ENCODE measurements at places on chromosomes 12 and 14.

GRCh38 chr14:49303946-49304516, 282.1 kb downstream of the RPS29 start:
- no peak for DNase-seq

- DNase-seq = no peak
Observed at GRCh38 chr14:58701604-58702003, 63.8 kb downstream of the DACT1 start.

GRCh38 chr12:44375694-44376093, 500.4 kb downstream of the NELL2 start:
- no peak for DNase-seq

GRCh38 chr14:104546591-104547309, 32.8 kb upstream of the C14orf180 start:
- DNase-seq = no peak

DNA sequence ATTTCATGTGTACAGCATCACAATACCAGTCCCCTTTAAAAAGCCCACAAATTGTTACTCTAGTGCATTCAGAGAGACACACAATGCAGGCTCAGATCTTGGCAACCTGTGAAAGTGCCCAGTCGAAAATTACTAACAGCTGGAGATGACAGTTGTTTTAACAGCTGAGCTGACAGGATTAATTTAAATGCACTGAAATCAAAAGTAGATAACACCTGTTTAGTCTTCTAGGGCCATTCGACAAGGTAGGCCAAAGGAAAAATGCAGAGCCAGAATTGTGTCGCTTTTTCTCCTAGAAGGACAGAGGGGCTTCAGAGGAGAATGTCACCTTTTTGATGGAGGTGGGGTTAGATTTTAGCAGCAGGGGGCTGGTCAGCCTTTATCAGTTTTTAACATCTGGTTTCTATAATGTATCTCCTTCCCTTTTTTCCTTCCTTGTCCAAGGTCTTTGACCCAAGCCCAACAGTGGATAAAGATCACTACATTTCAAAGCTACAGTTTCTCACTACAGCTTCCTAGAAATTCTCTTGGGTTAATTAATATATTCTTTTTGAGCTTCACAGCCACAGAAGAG, 139.1 kb downstream of the SOX5 start:
- no peak for DNase-seq

GRCh38 chr12:120408771-120409170, 29.1 kb upstream of the COX6A1 start:
- DNase-seq = no peak

DNA sequence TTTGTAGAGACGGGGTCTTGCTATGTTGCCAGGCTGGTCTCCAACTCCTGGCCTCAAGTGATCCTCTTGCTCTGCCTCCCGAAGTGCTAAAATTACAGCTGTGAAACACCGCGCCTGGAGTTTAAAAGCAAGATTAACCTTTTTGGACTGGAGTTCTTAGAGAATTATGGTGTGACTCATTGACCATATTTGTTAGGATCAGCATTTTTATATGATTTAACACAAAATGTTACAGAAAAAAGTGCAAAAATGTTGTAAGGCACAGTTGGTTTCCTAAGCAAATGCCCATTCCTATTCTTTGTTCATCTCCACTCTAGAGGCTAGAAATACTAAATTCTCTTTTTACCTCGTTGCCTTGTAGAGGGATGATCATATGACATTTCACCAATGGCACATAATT, 27.6 kb downstream of the SLC35E3 start:
- DNase-seq = no peak

GRCh38 chr14:56125772-56126636, 7.8 kb downstream of the PELI2 start:
- no peak for DNase-seq

DNA sequence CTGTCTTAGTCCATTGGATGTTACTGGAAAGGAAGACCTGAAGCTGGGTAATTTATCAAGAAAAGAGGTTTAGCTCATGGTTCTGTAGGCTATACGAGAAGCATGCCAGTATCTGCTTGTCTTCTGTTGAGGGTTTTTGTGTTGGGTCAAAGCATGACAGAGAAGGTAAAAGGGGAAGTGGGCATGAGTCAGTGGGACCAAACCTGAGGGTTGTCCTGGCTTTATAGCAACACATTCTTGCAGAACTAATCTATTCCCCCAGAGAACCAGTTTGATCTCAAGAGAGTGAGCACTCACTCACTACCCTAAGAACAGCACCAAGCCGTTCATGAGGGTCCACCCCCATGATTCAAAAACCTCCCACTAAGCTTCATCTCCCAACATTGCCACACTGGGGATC, 19.0 kb upstream of the KRAS start:
- DNase-seq = no peak

DNA sequence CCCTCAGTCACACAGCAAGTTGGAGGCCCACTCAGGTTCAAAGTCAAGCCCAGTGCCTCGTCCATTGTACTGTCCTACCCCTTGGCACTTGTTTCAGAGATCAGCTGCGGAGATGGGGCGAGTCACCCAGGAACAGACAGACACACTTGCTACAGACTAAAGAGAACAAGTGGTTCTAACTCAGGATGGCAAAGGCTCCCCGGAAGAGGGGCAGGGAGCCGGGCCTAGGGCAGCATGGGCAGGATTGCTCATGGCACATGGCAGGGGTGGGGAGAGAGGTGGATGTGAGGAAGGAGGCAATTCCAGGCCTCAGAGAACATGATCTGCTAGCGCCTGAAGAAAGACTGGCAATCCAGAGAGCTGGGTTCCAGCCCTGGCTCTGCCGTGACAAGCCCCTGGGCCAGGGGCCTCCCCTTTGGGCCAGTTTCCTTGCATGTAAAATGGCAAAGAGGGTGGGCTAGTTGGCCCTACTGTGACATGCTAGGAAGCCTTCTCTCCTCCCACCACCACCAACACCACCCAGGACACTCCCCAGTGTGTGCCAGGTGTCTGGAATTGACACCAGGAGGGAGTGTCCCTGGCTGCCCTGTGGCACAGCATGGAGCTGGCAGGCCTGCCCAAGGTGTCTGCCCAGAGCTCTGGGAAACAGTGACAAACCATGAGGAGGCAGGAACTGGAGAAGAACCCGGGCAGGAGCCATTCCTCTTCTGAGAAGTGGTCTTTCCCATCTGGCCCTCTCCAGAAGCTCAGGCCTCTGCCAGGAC, 24.0 kb upstream of the IRF2BPL start:
- no peak for DNase-seq

DNA sequence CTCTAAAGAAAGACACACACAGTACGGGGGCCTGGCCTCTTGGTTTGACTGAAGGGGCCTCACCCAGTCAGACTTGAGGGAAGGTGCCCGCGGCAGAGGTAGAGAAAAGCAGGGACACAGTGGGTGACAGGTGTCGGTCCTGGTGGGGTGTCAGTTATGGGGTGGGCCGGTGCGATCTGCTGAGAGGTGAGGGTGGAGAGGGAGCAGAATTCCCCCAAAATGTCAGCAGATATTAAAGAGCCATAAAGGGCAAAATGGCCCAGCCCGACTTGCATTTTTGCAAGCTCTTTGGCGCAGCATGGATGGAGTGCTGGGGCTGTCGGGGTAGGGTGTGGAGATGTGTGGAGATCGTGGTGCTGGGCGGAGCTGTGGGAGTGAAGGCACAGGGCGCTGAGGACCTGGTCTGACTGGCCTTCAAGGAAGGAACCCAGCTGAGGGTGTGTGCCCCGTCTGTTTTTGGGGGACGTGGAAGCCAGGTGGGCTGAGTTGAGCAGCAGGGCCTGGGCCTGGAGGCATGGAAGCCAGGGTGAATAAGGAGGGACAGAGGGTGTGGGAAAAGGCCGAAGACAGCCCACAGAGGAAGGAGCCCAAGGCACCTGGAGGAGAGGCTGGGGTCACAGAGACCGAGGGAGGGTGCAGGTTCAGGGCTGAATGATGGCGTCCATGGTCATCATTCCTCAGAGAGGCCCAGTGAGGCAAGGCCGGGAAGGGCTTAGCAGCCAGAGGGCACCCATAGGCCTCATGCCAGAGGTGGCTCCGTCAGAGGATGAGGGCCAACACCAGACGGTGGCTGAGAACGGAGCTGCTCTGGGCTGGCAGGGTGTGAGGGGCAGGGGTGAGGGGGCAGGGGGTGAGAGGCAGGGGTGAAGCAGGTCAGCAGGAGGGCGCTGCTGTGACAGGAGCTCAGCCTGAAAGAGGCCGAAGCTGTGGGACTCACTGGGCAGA, 48.2 kb upstream of the DYNC1H1 start:
- no peak for DNase-seq

- DNase-seq = no peak
Observed at GRCh38 chr12:26520109-26520508, 312.9 kb downstream of the ITPR2 start.

- no peak for DNase-seq
Observed at GRCh38 chr12:131147894-131148293, 194.2 kb downstream of the ADGRD1 start.

DNA sequence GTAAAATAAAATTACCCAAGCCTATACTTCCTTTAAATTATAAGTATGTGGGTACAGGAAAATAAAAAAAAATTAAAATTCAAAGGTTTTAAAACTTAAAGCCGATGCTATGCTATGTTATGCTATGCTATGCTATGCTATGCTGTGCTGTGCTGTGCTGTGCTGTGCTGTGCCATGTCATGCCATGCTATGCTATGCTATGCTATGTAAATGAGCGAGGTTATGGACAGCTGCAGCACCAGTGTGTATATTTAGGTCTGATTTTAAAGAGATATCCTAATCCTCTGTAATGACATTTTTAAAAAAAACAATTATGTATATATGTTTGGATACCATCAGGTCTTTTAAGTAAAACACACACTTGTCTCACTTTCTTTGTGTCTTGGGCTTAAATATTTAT, 1822.0 kb upstream of the SEL1L start:
- no peak for DNase-seq

DNA sequence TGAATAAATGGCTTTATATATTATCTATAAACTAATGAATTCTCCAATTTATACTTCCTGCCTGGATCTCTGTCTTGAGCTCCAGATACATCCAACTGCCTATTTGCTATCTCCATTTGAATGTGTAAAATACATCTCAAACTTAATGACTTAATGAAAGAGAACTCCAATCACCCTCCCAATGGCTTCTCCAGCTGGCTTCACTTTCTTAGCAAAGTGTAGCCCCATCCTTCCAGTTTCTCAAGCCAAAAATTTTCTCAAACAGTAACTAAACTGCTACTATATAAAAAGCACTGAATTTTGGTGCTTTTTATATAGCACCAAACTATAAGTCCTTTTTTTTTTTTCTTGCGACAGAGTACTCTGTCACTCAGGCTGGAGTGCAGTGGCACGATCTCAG, 2.6 kb downstream of the CRY1 start:
- DNase-seq = no peak

- no peak for DNase-seq
Observed at GRCh38 chr12:26028953-26029735, 70.7 kb downstream of the RASSF8 start.

DNA sequence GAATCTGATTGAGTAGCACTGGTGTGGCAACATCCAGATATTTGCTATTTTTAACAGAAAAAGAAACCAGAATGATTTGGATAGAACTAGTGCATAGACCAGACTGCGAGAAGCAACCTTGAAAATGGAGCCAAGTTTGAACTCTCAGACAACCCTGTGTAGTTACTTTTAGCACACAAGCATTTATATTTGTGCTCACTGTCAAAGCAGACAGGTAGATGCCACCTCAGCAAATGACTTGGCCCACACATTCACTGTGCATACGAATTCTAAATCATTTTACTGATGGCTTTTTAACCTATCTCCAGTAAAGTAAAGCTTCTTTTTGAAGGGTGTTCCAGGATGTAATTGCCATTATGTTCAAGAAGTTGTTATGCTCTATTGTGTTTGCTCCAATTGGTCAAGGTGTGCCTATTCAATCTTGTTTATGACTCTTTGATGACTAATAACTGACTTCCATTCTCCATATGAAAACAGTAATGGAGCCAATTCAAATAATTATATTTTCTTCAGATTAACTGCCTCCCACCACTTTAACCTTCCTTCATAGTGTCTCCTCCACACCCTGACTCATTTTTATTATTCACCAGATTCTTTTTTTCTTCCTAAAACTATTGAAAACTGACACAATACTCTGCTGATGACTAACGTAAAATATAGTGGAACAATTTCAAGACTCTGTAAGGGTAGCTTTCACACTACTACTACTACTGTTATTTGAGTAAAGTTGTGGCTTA, 138.5 kb downstream of the CCER1 start:
- DNase-seq = no peak

GRCh38 chr14:54322701-54323337, 74.0 kb upstream of the CDKN3 start:
- DNase-seq = no peak

GRCh38 chr14:104597576-104597975, 7.0 kb downstream of the TMEM179 start:
- DNase-seq = no peak

- DNase-seq = no peak
Observed at GRCh38 chr14:75724414-75725204, 63.6 kb downstream of the TTLL5 start.

DNA sequence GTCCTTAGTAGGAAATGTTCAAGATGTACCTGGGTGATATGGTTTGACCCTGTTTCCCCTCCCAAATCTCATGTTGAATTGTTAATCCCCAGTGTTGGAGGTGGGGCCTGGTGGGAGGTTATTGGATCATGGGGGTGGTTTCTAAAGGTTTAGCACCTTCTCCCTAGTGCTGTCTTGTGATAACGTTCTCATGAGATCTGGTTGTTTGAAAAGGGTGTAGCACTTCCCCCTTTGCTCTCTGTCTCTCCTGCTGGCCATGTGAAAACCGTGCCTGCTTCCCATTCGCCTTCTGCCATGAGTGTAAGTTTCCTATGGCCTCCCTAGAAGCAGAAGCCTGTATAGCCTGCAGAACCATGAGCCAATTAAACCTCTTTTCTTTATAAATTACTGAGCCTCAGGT, 353.0 kb upstream of the SFSWAP start:
- no peak for DNase-seq

DNA sequence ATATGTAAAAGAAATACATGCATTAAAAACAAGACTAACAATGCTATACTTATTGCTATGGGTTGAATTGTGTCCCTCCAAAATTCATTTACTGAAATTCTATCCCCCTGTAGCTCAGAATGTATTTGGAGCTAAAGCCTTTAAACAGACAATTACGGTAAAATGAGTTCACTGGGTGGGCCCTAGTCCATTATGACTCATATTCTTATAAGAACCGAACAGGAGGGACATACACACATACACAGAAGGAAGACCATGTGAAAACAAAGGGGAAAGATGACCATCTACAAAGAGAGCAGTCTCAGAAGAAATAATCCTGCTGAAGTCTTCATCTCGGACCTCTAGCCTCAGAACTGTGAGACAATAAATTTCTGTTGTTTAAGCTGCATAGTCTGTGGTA, 77.1 kb upstream of the ANKS1B start:
- DNase-seq = no peak

- DNase-seq = no peak
Observed at GRCh38 chr12:104890476-104891096, 67.5 kb downstream of the SLC41A2 start.

All from stimulated activated CD4-positive, alpha-beta T cell treated with anti-CD3 and anti-CD28 coated beads, Interleukin-2, amount 100 ng/mL, for 4 hours (primary cell).